ENCODE measurements at places on chromosomes 3 and 15. TPM values are rescaled to one million over a fixed set of nuclear protein-coding genes. Genes with fewer than 3 reads are reported as not detected.

Gene FANCD2OS
- total RNA-seq: not detected

Gene CLEC3B
- 58.9 TPM for total RNA-seq

Gene TMEM158
- total RNA-seq: 6.5 TPM

Gene ATP2B2
- total RNA-seq: not detected

Gene NANOGP8
- 4.6 TPM for total RNA-seq

Gene DIPK2A
- 24.7 TPM for total RNA-seq

Gene ROBO2
- total RNA-seq: 0.39 TPM

Gene ZBED2
- not detected for total RNA-seq

Gene PLSCR4
- total RNA-seq: 26.6 TPM

Gene MYEF2
- 20.1 TPM for total RNA-seq

Gene MUC4
- 0.08 TPM for total RNA-seq

Gene CX3CR1
- 1.5 TPM for total RNA-seq

Gene VGLL3
- total RNA-seq: 51.7 TPM

Gene TIGIT
- total RNA-seq: 0.78 TPM

Gene SUSD5
- total RNA-seq: 2.1 TPM

Gene CLK3
- total RNA-seq: 82.2 TPM
